Globus pallidus (tissue), 1 donor: ENCODE measurements at places on chromosomes 4 and X.

GRCh38 chr4:121814756-121815155 is 8.9 kb downstream of the CCNA2 start:
- no peak for DNase-seq

GRCh38 chr4:115923152-115923551 is 809.7 kb upstream of the NDST4 start:
- no peak for DNase-seq

DNA sequence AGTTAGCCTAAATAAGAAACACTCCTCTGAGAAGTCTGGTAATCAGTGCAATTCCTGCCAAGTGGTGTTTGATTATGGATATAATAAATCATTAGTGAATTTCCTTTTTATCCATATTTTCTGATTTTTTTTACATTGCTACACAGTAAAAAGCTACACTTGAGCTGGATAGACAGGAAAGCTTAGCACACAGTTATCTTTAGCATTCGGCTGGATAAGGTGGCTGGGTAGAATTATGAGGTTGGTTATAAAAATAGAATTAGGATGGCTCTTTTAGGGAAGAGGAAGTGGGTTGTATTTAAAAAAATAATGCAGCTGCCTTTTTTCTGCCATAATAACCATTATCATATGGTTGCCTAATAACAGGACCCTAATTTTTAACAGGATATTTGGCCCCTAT is 460.6 kb downstream of the NAF1 start:
- no peak for DNase-seq

DNA sequence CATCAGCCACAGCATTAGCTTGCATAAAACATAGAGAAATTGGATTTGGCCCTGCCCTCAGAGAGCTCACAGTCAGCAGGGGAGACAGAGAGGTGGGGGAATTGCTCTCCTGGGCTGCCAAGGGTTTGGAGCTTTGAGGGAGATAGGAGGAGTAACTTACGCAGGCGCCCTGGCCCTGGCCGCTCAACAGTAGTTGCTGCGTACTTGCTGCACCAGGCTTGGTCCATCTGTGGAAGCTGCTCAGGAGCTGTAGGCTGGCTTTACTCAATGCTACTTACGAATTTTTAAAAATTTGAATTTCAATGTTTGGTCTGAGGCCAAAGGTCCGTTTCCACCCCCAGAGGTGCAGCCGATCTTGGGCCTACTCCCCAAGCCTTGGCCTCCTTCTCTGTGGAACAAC is 83.3 kb downstream of the CPZ start:
- DNase-seq, result no peak

DNA sequence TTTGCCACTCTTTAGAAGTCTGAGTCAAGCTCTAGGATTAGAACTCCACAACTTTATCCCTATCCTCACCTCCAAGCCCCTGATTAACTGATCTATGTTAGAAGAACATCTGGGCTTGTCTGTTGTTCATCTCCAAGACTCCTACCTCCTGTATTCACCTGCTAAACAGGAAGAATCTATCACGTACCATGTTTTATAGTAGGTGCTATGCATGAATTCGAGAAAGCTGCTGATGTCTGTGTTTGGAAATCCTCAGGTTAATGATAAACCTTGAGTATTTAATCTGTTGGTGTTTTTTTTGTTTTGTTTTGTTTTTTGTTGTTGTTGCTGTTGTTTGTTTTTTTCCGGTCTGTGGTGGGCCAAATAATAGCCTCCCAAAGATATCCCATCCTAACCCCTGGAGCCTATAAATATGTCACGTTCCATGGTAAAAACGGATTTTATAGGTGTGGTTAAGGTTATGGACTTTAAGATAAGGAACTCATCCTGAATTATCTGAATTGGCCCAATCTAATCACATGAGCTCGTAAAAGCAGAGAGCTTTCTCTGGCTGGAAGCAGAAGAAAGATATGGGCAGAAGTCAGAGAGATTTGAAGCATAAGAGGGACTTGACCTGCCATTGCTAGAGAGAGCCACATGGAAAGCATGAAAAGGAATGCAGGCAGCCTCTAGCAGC is 101.2 kb upstream of the DUSP21 start:
- no peak for DNase-seq

GRCh38 chr4:3351997-3352396 is 59.2 kb downstream of the RGS12 start:
- DNase-seq, result no peak

- no peak for DNase-seq
These were observed 443.0 kb upstream of the GALNT7 start for GRCh38 chr4:172725581-172725980.

DNA sequence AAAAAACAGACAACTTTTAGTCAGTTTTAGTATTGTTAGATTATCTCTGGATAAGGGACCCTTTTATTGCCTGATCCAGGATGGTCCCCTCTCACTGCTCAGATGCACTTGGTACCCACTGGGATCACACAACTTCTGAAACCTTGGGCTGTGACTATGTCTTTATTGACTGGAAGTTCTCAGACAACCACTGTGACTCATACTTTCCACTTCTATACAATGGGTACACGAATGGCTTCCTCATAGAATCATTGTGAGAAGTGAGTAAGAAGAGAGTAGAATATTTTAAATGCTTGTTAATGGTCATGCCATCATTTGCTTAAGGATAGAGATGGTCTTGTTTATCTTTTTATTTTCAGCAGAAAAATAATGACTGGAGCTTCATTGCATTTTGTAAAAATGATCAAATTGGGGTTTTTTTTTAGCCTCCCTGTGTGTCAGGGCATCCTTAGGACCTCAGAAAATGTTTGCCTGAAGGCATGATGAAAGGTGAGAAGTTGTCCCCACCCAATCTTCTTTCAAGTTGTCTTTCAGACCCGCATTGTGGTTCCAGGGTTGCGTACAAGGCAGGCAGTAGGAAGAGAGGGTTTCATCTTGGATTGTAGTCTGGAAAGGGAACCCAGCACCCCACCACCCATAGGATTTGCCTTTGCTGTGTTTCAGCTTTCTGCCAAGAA is 115.1 kb downstream of the CPEB2 start:
- no peak for DNase-seq

DNA sequence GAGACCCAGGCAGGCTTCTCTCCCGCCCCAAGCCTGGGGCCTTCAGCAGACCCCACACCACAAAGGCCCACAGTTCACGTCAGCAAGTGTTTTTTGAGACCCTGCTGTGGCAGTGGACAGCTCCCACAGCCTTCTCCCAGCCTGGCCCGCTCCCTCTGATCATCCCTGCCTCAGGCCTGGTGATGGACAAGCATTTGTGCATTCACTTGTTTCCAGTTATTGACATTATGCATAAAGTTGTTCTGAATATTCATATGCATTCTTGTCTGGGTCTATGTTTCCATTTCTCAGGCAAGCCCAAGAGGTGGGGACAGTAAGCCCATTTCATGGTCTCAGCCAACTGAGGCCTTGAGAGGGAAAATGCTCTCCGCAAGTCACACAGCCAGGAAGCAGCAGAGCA is 14.7 kb downstream of the TRO start:
- DNase-seq, result no peak

DNA sequence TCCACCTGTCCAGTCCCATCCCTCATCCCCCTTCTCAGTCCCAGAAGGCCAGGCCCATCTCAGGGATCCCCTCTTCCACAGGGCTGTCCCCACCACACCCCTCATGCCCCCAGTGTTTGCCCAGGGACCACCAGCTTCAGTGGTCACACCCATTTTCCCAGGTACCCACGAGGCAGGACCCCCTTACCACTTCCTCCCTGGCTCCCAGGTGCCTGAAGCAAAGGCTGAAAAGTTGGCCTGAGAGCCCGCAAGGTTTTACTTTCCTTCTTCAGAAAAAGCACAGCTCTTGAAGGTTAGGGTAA is 7.8 kb downstream of the TMEM271 start:
- no peak for DNase-seq

GRCh38 chrX:106959901-106960300 is 39.7 kb downstream of the CLDN2 start:
- peak; percentile 26 for DNase-seq

- DNase-seq, result no peak
These were observed 31.2 kb downstream of the LRBA start for GRCh38 chr4:150983851-150984250.

DNA sequence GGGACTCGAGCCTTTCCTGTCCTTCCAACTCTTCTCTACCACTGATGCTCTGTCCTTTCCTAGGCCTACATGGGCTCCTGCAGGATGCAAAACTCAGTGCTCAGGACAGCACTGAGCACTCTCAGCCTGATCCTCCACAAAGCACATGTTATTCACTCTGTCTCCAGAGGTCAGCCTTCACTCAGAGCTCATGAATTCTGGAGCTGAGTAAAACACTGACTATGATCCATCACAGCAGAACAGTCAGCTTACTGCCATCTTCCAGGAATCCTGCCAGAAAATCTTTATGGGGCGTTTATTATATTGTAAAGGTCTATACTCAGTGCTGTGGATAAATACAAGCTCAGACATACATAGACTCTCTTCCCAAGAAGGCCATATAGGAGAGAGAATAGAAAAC is 121.5 kb upstream of the CPEB2 start:
- no peak for DNase-seq

GRCh38 chrX:97490656-97491055 is 606.9 kb downstream of the RPA4 start:
- no peak for DNase-seq

DNA sequence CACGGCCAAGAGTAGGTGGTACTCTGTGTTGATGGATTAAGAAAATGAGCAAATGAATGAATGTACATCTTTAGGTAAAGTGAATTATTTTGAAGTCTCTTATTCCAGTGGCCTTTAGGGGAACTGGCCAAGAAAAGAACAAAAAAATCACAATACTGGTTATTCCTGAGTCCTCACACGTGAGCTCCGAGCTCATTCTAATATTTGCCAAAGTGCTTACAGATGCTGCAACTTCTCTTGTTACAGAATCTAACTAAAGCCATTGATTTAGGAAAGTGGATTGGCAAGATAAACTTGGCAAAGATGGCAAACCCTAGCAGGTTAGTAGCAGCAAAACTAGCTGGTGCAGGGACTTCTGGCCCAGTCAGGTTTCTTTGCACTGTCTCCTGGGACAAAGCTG is 37.6 kb downstream of the IDS start:
- DNase-seq, result no peak

DNA sequence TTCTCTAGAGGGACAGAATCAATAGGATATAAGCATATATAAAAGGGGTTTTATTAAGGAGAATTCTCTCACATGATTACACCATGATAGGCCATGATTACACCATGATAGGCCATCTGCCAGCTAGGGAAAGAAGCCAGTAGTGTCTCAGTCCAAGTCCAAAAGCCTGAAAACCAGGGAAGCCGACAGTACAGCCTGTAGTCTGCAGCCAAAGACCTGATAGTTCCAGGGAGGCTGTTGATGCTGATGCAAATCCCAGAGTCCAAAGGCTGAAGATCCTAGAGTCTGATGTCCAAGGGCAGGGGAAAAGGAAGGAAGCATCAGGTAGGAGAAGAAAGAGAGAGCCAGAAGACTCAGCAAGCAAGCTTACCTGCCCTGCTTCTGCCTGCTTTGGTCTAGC is 411.3 kb upstream of the EMCN start:
- DNase-seq, result no peak

- DNase-seq, result peak; percentile 30
These were observed 1.3 kb downstream of the PKD2 start for GRCh38 chr4:88008743-88009171.

DNA sequence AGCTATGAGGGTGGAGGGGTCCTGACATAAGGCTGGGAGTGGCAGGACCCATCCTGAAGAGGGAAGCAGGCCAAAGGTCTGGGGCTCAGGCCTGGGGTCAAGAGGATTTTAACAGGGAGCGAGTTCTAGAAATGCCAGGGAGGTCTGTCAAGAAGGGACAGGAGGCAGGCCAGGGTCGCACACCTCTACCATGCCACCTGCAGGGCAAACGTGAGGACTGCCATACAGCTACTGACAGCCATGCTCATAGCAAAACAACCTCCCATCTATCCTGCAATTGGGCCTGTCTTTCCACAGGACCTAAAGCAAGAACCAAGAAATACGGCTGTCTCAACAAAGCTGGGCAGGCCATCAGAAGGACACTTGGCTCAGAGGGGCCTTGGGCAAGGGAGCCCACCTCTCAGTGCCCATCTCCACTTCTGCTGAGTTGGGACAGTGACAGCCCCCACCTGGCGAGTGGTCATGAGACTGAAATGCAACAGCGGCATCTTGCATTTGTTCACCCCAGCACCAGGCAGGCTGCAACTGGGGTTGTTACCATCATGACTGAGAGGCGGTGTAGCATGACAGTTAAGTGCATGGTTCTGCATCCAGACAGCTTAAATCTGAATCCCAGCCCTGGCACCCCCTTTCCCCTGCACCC is 92.7 kb downstream of the WFS1 start:
- DNase-seq, result no peak

DNA sequence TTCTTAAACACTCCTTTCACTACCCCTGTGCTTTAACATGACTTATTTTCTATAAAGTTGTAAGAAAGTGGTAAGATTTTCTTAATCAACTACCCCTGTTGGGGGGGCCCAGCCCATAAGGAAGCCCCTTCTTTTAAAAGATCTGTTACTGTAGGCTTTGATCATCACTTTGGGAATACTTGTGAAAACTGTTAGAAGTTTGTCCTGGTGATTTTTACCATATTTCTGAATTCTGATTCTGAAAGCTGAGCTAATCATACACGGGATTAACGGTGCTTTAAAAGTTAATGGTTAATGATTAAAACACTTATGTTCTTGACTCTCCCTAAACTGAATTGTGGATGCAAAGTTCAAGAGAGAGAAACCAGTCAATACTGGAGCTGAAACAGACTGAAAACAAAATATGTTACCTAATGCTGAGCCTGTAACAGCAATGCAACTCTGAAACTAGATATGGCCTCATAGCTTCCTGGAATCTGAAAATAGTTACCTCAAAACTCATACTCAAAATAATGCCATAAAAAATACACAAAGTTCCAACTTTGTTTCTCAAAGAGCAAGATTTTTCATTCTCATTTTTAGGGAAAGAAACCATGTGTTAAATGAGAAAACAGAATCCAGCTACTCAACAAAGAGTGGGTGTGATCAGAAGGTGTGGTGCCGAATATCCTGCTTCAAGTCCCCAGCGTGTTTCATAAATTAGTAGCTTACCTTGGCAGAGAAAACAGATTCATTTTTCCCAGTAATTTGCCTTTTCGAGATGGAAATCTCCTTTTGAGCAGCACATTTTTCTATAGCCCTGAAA is 31.6 kb downstream of the ADH7 start:
- no peak for DNase-seq

DNA sequence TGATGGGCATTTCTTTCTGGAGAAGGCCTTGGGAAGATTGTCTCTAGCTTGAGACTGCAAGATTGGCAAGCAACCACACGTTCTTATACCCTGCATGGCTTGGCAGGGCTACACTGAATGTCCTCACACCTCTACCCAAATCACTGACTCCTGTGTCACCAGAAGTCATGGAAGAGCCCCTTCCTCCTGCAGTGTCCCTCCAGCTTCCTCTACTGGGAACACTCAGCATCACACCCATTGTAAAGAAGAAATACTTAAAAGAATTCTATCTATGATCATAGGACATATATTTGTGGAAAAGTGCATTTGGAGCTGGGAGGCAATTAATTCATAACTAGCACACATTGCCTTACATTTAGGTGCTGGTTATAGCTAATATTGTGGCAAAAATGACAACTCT is 113.1 kb downstream of the CCSER1 start:
- no peak for DNase-seq

- no peak for DNase-seq
These were observed 69.4 kb downstream of the OR13H1 start for GRCh38 chrX:131613260-131613659.

- peak; percentile 20 for DNase-seq
These were observed 169.9 kb upstream of the RBPJ start for GRCh38 chr4:26150948-26151347.
